ENCODE measurements at places on chromosomes 12 and 14.

- no peak for DNase-seq
These were observed 9.9 kb downstream of the ISCU start for GRCh38 chr12:108572166-108572790.

DNA sequence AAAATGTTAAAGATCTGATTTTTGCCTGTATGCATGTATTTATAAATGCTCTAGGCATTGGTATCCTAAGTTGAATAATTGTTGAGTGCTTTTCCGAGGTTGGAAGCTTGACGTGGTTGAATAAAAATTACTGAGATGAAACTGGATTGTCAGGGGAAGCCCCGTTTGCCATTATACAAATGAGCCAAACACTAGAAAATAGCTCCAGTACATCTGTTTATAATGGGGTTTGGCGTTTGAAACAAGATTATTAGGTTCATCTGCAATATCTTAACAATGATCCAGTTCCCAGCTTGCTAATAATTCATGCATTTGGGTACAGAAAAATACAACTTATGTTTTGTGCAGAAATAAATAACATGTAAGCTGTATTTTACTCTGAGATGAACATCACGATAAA is 789.6 kb downstream of the GALC start:
- no peak for DNase-seq

DNA sequence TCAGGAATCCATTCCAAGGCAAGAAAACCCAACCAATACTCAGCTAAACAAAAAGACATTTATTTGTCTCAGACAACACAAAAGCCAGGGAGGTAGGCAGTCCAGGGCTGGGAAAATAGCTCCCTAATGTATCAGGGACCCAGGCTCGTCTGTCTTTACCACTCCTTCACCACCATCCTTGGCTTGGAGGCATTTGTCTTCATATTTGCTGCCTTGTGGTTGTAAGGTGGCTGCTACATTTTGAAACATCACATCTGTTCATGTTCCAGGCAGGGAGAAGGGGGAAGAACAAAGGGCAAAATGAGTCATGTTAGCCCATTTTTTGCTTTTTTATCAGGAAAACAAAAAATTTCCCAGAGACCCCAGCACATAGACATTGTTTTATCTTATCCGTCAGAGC is 44.8 kb upstream of the PCED1B start:
- no peak for DNase-seq

- no peak for DNase-seq
These were observed 380.8 kb upstream of the RGS6 start for GRCh38 chr14:71551291-71551950.

- DNase-seq = no peak
These were observed 20.4 kb upstream of the SMOC1 start for GRCh38 chr14:69858801-69859200.

DNA sequence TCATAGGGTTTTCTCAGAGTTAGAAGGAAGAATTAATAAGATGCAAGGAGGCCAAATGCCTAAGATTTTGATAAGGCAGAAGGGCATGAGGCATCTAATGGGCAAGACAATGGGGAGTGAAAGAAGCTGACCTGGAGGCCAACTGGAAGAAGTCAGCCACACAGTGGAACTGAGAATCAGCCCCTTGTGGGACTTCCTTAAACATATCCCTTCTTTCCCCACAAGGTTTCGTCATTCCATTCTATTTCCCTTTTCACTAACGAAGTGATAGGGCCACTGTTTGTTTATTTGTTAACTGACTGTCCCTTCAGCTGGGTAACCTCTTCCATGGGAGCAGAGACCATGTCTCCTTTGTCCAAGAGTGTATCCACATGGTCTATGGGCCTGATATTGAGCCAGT is 86.2 kb downstream of the HELB start:
- no peak for DNase-seq

- DNase-seq = no peak
These were observed 40.9 kb downstream of the RNF34 start for GRCh38 chr12:121440768-121441167.

DNA sequence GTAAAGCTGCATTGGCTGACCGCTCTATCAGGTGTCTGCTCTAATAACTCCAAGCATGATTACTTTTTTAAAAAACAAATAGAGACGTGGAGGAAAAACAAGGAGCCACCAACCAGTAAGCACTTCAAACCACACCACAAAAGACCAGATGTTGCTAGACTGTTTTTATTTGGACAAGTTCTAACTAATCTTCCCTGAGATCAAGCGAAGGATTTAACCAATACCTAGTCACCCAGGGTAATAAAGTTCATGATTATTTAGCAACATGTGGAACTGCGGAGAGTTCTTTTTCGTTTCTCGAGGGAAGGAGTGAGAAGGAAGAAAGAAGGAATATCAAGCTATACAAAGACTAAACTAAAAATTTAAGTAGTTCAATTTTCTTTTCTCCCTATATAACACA is 288.1 kb downstream of the DUSP6 start:
- no peak for DNase-seq

- DNase-seq = no peak
These were observed 27.3 kb downstream of the PPFIBP1 start for GRCh38 chr12:27551172-27551840.

- DNase-seq = no peak
These were observed 3.8 kb upstream of the SDSL start for GRCh38 chr12:113418213-113418879.

GRCh38 chr14:37709419-37710195 is 114.2 kb downstream of the TTC6 start:
- no peak for DNase-seq

- DNase-seq = no peak
These were observed 10.4 kb downstream of the SLC7A8 start for GRCh38 chr14:23173031-23173430.

DNA sequence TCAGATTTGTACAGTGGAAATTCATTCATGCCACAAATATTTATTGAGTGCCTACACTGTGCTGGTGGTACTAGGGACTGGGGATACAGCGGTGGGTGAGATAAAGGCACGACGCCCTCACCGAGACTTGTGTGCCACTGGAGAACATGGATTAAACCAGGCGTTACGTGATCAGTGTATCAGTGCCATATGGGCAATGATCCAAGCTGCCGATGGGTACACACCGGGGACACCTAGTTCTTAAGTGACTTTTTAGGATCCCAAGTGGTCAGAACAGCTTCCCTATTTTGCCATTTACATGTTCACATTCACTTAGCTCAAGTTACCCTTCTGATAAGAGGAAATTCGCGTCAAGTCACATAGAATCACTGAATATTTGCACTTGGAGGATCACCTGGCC is 236.7 kb downstream of the CACNA1C start:
- DNase-seq = no peak

GRCh38 chr12:108465417-108465816 is 49.7 kb upstream of the FICD start:
- DNase-seq = no peak

DNA sequence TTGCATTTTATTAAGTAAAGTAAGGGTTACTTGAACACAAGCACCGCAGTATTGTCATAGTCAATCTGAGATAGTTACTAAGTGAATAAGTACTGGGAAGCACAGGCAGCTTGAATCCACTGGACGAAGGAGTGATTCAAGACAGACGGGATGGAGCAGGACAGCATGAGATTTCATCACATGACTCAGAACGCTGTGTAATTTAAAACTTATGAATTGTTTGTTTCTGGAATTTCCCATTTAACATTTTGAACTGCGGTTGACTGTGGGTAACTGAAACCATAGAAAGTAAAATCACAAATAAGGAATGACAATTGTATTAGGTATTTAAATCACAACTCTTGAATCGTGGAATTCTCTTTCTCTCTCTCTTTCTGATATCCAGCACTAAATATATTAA is 1630.4 kb upstream of the SEL1L start:
- no peak for DNase-seq

- DNase-seq = peak; percentile 45
These were observed at the start of gene CHPT1 for GRCh38 chr12:101697197-101697929. TSS of gene CHPT1 (plus strand) at chr12:101697640. CDS start at chr12:101697862, 222 bp downstream.

DNA sequence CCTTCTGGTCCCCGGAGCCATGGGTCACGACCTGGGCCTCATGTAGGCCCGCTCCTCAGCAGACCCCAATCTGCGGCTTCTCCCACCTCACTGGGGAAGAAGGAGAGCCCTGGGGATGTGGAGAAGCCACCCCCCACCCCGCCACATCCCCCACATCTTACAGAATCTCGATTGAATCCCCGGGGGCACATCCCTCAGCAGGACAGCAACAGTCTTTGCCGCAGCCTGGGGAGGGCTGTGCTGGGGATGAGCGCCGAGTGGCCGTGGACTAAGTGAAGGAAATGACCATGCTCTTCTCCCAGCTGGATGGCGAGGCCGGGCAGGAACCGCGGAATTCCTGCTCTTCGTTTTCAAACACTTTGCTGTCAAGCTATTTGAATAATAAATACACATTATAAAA is 169.0 kb upstream of the RTL1 start:
- DNase-seq = no peak

- no peak for DNase-seq
These were observed 165.3 kb downstream of the SNAPC1 start for GRCh38 chr14:61927520-61927919.

DNA sequence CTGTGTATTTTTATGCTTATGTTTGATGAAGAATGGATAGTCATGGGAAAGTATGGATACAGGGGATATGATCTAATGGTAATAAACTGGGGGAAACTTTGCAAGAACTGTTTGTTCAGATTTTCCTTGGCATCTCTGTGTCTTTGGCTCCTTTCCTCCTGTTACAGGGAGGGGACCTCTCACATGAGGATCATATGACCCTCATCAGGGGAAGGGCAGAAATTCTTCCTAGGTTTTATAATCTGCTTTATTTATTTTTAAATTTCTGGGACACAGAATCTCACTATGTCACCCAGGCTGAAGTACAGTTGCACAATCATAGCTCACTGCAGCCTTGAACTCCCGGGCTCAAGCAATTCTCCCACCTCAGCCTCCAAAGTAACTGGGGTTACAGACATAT is 526.5 kb downstream of the CCER1 start:
- DNase-seq = no peak

- peak; percentile 67 for DNase-seq
These were observed 17.4 kb upstream of the CHFR start for GRCh38 chr12:132904718-132905328.

DNA sequence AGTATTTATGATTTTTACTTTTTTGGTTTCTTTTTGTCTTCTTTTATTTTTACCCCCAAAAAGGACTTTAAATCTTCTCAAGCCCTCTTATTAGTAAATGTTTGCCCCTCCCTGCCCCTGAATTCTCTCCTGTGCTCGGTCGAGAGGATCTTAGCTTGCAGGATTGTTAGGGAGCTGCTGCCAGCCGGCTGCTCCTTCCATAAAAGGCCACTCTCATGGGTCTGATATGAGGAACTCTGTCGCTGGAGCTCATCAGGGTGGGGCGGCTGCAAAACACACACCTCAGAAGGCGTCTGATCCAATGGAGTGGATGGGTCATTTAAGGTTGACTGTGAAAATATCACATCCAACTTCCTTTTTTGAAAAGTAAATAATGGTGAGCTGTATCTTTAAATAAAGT is 8.5 kb downstream of the LTBR start:
- no peak for DNase-seq

DNA sequence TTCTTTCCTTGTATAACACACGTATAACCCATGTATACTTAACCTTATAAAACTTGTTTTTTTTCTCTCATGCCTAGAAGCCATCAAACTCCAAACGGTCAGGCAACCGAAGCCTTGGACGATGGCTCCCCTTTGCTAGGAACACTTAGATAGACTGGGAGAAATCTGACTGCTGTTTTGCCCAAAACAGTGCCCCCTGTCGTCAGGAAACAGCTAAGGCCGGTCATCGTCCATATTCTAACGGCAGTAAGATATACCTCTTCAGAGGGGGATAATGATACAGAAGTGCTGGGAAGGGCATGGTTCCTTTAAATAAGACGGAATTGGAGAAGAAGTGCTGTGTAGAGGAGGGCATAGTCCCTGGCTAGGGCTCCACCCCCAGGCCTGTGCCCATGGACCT is 130.5 kb downstream of the SLC41A2 start:
- no peak for DNase-seq

DNA sequence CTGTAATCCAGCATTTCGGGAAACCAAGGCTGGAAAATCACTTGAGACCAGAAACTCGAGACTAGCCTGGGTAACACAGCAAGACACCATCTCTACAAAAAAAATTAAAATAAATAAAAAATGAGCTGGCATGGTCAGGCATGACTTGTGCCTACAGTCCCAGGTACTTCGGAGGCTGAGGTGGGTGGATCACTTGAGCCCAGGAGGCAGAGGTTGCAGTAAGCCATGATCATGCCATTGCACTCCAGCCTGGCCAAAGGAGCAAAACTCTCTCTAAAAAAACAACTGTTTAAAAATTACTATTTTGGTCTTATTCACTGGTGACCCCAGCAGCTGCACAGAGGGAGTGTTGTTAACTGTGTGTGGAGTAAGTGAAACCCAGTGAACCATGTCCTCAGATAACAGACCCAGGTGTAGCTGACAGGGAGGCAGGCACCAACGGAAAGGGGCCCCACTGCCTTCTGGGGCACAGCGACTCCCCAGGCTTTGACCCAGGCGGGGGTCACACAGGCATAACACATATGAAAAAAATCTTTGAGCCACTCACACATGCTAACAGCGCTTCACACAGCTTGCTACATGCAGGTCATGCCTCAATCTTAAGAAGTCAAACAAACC is 12.1 kb downstream of the DDX54 start:
- DNase-seq = no peak

DNA sequence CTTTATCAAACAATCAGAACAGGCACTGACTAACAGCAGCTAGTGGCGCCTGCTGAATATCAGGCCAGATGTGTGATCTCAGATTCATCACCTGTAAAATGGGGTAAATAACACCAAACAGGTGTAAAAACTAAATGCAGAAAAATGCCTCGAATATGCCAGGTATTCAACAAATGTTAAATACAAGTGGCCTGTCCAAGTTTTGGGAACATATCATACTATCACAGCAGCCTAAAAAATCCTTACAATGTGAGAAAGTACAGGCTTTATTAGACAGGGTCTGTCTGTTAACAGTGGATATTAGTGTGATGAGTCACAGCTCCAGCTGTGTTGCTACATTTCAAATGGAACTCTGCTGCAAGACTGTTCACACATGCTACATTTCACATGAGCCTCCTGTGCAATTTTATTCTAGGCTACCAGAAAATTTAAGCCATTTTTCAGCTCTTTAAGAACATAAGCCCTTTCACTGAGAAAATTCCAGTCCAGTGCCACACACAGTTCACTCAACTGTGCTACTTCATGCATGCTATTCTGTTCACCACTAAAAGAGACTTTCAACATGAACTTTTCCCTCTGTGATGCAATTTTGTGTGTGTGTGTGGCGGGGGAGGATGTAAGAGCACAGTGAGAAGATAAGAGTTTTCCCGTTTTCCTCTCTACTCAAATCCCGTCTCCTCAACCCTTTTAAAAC is 56.7 kb downstream of the MSRB3 start:
- no peak for DNase-seq

DNA sequence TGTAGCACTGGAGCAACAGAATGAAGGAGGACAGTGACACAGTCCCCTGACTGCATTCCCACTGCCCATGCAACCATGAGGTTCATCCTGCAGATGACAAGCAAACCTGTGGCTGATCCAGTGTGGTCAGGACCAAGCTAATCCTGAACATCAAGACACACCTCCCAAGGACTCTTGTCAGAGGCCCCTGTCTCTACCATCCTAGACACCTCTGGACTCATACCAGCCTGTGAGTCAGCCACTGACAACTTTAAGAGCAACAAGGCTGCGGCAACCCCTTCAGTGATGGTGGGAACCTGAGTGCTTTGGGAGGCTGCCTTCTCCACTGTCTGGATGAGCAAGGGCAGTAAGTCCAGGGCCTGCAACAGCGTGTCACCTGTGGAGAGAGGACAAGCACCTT is 24.6 kb downstream of the GCN1 start:
- DNase-seq = no peak
